M059J (cell line): ENCODE measurements at places on chromosomes 7 and 10. TPM values are rescaled to one million over a fixed set of nuclear protein-coding genes. Genes with fewer than 3 reads are reported as not detected.

The FAM107B gene
- 15.0 and 18.4 TPM in 2 replicates for total RNA-seq

The VWDE gene
- 3.2 and 4.4 TPM in 2 replicates for total RNA-seq

The ZNF503 gene
- 9.1 and 13.8 TPM in 2 replicates for total RNA-seq

The ADAMTS14 gene
- total RNA-seq: 0.69 and 1.2 TPM in 2 replicates

The NPFFR1 gene
- not detected in 2 replicates for total RNA-seq

The CALHM3 gene
- total RNA-seq: 0.39 TPM in 1 of 2 replicates, not detected in the other

The HPSE2 gene
- total RNA-seq: 0.57 and 0.86 TPM in 2 replicates

The SAMD8 gene
- 13.0 and 24.5 TPM in 2 replicates for total RNA-seq

The NPC1L1 gene
- total RNA-seq: not detected in 2 replicates

The GNAT3 gene
- total RNA-seq: 0.12 and 1.6 TPM in 2 replicates

The LMTK2 gene
- total RNA-seq: 7.7 and 10.9 TPM in 2 replicates

The CPXM2 gene
- not detected in 2 replicates for total RNA-seq

The KLF14 gene
- total RNA-seq: not detected in 2 replicates

The MPP7 gene
- total RNA-seq: 0.94 and 1.7 TPM in 2 replicates

The PRSS1 gene
- not detected in 2 replicates for total RNA-seq

The ZPBP gene
- not detected in 2 replicates for total RNA-seq

The HABP2 gene
- total RNA-seq: not detected in 2 replicates

The SPDYE18 gene
- total RNA-seq: 0.10 TPM in 1 of 2 replicates, not detected in the other

The SHH gene
- total RNA-seq: not detected in 2 replicates

The SLC26A3 gene
- total RNA-seq: not detected in 2 replicates

The TBX20 gene
- 2.1 and 4.3 TPM in 2 replicates for total RNA-seq

The SEMA3A gene
- total RNA-seq: 13.6 and 20.1 TPM in 2 replicates

The HYCC1 gene
- total RNA-seq: 76.4 and 136 TPM in 2 replicates

The GARIN1A gene
- 0.02 and 0.07 TPM in 2 replicates for total RNA-seq
